ENCODE measurements at places on chromosomes 4 and X. TPM values are rescaled to one million over a fixed set of nuclear protein-coding genes. Genes with fewer than 3 reads are reported as not detected.

Gene TRIM2
- total RNA-seq = 0.42 TPM

Gene PTTG2
- total RNA-seq = 1.7 TPM

Gene HPGD
- 13.8 TPM for total RNA-seq

Gene LONRF3
- total RNA-seq = 0.32 TPM

Gene EPHA5
- total RNA-seq = not detected

Gene HMGB3
- total RNA-seq = 25.3 TPM

Gene TLL1
- 0.05 TPM for total RNA-seq

Gene PCYT1B
- total RNA-seq = 0.20 TPM
